ENCODE measurements at places on chromosomes 13 and 19. TPM values are rescaled to one million over a fixed set of nuclear protein-coding genes. Genes with fewer than 3 reads are reported as not detected.

Gene MCEMP1
- not detected for total RNA-seq

Gene LILRB3
- total RNA-seq: 1.1 TPM

Gene MISP3
- 3.3 TPM for total RNA-seq

Gene ARHGEF1
- 64.0 TPM for total RNA-seq

Gene KCTD15
- total RNA-seq: 44.0 TPM

Gene DCT
- total RNA-seq: under 0.01 TPM

Gene KLK6
- total RNA-seq: 1.3 TPM

Gene WDFY2
- 4.7 TPM for total RNA-seq

Gene METTL21C
- not detected for total RNA-seq

Gene URAD
- not detected for total RNA-seq

Gene CASP14
- total RNA-seq: not detected

Gene PTGIR
- not detected for total RNA-seq

Gene GPR180
- total RNA-seq: 7.2 TPM

Gene TNFSF9
- 28.5 TPM for total RNA-seq

Gene NEK5
- total RNA-seq: under 0.01 TPM

Gene TMEM221
- 0.13 TPM for total RNA-seq

Gene MRPL54
- 72.1 TPM for total RNA-seq

Gene GNA15
- not detected for total RNA-seq

Gene CATSPERD
- not detected for total RNA-seq

Gene SIAH3
- 0.16 TPM for total RNA-seq

Gene ZNF729
- not detected for total RNA-seq

Gene CABP5
- total RNA-seq: not detected

Gene TMEM190
- not detected for total RNA-seq

Gene COX7A1
- total RNA-seq: 0.76 TPM

Gene C5AR1
- not detected for total RNA-seq

Data from mesangial cell (primary cell).